Endothelial cell of umbilical vein (primary cell): ENCODE measurements at places on chromosomes 3 and 15. TPM values are rescaled to one million over a fixed set of nuclear protein-coding genes. Genes with fewer than 3 reads are reported as not detected.
A peak's percentile ranks its signal among the peaks of the same experiment; 100 is the strongest.

DNA sequence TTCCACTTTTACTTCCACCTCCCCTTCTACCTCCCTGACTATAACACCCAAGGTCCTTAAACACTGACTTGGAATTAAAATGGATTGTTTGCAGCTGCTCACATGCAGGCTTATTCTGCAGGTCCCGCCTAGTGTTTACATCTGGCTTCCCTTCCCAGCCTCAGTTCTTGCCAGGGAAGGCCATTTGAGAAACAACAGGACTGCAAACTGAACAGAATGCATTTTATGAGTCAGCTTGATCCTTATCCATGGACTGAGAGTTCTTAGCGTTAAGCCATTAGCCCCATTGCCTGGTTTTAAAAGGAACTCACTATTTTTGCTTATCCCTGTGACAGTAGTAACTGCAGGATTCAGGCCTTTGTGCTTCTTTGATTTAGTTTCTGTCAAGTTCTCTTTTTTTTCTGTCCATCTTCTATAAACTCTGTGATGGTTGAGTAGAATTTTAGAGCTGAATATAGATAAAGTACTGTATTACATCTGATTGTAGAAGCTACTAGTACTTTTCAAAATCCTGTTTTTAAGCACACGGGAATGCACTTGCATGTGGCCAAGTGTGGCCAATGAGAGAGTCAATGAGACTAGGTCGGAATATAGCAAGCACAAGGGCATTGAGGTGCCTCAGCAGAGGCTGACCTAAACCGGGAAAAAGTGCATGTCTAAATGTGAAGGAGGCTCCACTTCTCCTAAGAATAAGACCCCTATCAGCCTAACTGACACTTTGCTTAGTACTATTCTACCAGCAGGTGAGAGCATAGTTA is 106.4 kb downstream of the TUSC7 start:
- no peak for DNase-seq

DNA sequence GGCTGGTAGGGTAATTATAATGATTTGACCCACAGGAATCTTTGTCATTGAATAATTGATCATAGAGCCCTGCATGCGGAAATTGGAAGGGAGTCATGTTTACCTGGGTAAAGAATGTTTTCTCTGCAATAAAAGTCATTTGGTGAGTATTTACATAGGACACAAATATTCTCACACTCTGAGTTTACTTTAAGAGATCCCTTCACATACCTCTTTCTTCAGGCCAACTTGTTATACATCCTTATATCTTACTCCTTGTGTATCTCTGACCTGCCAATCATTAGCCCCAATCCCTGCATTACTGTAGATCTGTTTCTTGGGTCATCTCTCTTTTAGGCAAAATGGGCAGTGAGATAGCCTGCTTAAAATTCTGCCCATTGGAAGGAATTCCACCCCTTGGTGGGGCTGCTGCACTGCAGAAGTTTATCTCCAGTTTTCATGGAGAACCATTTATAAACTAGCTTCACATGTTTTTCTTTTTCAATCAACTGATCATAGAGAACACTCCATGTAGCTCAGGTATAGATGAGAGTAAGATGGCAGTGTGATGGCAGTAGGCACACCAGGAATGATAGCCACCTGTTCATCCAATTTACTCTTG is 46.2 kb downstream of the ILDR1 start:
- peak; percentile 18 for DNase-seq

DNA sequence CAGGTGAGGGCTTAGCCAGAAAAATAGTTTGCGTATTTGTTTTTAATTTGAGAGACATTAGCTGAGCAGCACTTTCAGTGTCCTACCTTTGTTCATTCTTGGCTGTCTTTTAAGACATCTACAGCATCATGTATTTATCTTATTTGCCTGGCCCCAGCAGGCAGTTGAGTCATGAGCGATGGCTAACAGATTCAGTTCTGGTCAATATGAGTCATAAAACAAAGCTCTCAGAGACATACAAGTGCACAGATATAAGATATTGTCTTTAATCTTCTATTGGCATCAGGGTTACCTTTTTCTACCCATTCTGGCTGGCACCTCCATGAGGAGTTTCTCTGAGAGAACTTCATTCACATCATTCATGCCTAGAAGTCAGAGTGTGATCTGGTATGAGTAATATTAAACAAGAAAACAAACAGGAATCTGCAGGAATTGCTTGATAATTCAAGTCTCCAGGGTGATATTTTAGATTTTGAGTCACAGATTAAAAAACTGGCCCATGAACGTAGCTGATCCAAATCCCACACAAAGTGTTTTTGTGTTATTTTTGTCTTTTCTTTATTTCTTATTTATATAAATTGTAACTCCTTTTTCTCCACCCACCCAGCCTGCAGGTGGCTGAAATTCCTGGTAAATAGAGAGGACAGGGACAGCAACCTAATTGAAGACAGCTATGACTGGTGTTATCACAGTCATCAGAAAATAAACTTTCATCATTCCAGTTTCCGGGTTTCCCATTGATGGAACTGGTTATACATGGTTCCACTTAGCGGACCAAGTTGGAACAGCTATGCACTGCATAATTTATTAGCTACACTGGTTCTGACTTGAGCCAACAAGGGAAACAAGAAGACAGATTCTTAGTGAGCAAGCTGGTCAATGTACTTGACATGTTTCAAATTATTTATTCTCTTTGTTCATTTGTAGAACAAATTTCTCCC is 47.3 kb downstream of the PLSCR2 start:
- DNase-seq = peak; percentile 7

GRCh38 chr3:64552966-64553365 is 134.8 kb downstream of the ADAMTS9 start:
- DNase-seq = no peak

- no peak for DNase-seq
Observed at GRCh38 chr15:66069751-66070150, 183.8 kb downstream of the MEGF11 start.

DNA sequence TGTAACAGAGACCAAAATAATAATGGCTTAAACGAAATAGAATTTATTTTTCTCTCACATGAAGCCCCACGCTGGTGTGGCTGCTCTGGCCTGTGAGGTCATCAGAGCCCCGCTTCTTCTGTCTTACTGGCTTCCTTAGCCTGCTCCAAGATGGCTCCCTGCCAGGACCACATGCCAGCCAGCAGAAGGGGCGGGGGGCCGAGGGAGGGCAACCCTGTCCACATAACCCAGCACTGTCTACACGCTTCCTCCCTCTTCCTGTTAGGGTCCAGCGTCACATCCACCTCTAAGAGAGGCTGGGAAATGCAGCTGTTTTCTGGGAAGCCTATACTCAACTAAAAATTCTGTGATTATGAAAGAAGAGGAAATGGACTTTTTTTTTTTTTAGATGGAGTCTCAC is 107.9 kb upstream of the DLG1 start:
- peak; percentile 88 for DNase-seq

DNA sequence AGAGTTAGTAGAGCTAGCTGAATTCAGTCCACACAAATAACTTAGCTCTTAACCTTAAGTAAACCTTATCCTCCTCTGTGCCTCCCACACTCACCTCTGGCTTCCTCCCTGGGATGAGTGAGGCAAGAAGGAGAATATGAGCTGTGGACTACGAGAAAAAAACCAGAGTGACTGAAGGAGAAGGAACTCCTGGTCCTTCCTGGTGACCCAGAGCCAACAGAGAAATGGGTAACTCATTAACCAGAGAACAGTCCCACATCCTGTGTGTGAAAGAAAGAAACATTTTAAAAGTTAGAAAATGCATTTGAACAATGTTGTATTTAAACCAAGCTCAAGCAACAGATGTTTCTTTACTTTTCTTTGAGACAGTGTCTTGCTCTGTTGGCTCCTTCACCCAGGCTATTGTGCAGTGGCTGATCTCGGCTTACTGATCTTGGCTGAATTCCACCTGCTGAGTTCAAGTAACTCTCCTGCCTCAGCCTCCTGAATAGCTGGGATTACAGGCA is 27.5 kb upstream of the FAM81A start:
- no peak for DNase-seq

GRCh38 chr15:31338879-31339557 is 12.4 kb downstream of the KLF13 start:
- peak; percentile 38 for DNase-seq

DNA sequence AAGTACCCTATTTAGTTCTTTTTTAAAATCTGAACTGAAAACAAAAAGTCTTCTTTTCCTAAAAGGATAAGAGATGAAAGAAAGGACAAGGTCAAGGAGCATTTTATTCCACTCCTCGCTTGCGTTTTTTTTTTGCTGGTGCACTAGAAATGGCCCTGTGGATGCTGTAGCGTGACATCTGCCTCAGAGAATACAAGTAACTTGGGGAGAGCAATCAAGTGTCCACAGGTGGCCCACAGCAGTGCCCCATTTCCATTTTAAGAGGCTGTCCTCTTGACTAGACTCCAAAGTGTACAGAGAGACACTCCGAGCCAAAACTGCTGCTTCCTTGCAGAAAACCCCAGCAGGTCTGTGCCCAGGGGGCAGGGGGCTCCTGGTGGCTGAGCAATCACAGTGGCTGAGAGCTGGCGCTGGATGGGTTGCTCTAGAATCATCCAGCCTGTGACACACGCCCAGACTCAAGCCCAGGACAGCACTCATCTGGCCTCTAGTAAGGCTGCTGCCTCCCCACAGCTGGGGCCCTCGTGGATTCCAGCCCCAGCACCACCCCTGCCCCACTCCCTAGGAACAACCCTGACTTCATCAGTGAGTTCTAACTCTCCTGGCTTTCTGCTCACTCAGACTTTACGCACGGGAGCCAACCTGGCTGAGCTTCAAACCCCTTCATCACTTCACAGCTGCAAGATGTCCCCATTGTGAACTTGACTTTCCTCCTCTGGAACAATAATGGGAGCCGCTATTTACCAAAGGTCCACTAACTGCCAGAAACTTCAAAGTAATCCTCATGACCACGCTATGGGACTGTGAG is 71.1 kb upstream of the SPATA12 start:
- DNase-seq = no peak

GRCh38 chr3:23669541-23670255 is 136.1 kb upstream of the UBE2E1 start:
- DNase-seq = no peak

- DNase-seq = no peak
Observed at GRCh38 chr15:89555768-89556167, 19.5 kb upstream of the TICRR start.

DNA sequence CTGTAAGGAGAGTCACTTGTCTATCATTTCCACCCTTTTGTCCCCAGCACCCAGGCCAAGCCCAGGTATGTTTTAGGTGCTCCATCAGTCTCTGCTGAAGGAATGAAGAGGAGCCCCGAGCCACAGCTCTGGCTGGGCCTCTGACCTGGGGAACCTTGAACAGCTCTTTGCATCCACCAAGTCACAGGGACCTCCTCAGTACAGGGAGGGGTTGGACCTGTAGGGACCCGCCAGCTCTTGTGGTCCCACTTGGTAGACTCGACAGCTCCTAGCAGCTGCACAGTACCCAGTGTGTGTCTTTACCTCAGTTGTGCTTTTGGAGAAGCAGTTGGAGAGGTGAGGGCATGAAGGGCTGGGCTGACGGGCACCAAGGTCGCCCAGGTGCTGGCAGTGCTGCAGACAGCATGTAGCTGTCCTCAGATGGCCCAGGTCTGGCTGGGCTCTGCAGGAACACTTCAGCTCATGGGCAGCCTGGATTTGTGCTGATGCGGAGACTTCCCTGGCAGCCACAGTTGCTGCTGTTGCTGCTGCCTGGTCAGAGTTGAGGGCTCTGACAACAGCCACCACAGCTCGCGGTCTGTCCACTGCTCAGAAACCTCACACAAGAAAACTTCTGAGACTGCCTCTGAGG is 123.6 kb downstream of the CACNA1D start:
- no peak for DNase-seq

DNA sequence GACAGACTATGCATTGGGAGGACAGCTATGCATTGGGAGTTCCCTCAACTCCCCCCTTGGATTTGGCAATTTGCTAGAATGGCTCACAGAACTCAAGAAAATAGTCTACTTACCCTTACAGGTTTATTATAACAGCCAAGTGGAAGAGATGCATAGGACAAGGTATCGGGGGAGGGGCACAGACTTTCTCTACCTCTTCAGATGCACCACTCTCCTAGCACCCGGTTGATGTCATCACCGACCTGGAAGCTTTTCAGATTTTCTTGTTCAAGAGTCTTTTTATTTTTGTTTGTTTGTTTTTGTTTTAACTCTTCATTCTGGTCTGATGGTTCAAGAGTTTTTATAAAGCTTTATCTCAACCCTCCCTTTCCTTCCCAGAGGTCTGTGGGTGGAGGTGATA is 20.7 kb upstream of the ADAMTS9 start:
- DNase-seq = no peak

GRCh38 chr3:41711651-41712050 is 250.3 kb downstream of the ULK4 start:
- peak; percentile 91 for DNase-seq

MINAR1 gene
- 0.33 TPM in 2 replicates for polyA plus RNA-seq

GRCh38 chr15:32029409-32029861 is 880 bp upstream of the CHRNA7 start:
- DNase-seq = peak; percentile 10

IL12A gene
- polyA plus RNA-seq = 1.6 and 2.8 TPM in 2 replicates

DNA sequence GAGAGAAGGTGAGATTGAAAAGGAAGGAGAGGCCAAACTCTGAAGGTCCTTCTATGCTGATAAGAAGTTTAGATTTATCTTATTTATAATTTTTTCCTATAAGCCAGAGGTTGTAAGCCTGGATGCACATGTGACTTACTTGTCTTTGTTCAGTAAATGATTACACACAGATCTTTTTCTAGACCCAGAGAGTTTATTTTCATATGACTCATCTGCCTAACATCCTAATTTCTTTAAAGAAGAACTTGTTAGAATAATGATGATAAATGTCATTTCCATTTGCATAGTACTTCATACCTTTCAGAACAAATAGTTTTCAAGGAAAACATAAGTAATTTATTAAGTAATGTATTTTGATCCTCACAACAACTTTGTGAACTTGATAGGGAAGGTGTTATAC is 434.8 kb upstream of the DPH6 start:
- no peak for DNase-seq

DNA sequence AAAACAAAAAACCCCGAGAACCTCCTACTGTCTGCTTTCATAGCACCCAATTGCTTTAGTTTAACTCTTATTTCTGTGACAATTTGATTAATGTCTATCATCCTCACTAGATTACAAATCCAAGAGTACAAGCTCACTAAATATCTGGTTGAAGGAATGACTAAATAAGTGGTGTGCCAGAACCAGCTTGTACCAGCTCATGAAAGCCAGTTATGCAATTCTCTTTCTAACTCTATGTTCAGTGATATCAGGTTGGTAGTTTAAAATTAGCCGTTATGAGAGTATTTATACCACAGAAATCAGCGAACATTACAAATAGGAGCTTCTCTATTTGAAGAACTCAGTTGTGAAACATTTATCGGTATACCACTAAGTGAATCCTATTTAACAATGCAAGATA is 137.2 kb upstream of the MITF start:
- no peak for DNase-seq

RLBP1 gene
- not detected in 2 replicates for polyA plus RNA-seq

DNA sequence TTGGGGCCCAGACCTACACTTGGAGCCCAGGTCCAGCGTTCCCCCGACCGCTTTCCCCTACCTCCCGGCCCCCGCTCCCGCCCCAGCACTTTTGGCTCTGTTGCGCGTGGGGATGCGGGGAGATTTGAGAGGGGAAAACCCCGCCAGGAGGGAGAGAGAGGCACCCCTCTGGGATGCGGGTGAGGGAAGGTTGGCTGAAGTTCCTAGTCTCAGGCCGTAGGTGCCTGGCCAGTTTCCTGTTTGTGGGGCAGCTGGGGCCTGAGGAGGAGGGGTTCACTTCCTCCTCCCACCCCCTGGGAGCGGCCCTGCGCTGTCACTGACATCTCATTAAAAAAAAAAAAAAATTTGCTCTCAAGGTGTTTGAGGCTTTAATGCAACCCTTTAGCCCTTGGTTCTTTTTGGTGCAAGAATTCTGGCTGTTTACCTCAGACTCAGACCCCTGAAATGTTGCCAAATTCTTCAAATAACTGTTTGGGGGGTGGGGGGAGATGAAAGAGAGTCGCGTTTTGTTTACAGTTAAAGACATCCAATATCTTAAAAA is 2.6 kb downstream of the FAM43A start:
- peak; percentile 37 for DNase-seq
